CD4-positive, alpha-beta T cell (primary cell): ENCODE measurements at places on chromosomes 3 and 15. TPM values are rescaled to one million over a fixed set of nuclear protein-coding genes. Genes with fewer than 3 reads are reported as not detected.

The ATP13A5 gene
- not detected for total RNA-seq

The RETNLB gene
- not detected for total RNA-seq

The CORO2B gene
- total RNA-seq: not detected

DNA sequence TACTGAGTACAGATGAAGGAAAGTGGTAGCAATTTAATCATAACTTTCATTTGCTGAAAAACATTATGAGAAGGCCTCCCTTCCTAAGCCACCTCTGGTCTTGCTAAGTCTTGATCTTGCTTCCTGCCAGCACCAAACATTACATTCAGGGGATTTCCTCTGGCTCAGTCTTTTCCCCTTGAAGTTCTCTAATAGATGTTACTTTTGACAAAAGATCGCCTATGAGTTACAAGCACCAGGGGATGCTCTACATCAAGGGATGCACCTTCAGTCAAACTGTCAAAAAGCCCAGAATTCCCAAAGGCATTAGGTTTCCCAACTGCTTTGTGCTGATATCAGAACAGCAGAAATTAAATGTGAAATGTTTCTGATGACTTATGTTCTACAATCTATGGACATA, 47.3 kb downstream of the AQP9 start:
- no peak for DNase-seq

- DNase-seq: no peak
These were observed 95.4 kb downstream of the PLOD2 start for GRCh38 chr3:146065573-146066006.
